ENCODE measurements at places on chromosomes 2 and 18.
A peak's percentile ranks its signal among the peaks of the same experiment; 100 is the strongest.

GRCh38 chr2:113080134-113080533, 12.4 kb downstream of the IL1F10 start:
- peak; percentile 25 for DNase-seq

DNA sequence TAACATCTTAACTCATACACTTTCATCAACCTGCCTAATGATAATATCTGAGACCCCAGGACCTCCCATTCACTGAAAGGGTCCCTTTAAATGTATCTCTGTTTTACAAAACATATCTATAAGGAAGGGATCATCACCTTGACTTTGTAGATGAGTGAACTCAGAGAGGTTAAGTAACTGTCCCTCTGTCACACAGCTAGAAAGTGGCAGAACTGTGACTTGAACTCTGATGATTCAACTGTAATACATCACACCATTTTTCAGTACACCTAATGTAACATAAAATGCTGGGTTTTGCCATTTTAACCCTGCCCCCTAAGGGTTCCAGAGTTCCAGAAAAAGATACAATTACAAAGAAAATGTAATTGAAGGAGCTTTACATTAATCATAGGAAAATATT, 234.6 kb downstream of the ZEB2 start:
- DNase-seq: no peak

- DNase-seq: no peak
Measured at GRCh38 chr2:234467289-234467688, 29.6 kb downstream of the ARL4C start.

GRCh38 chr2:78890935-78891334, 134.6 kb upstream of the REG3G start:
- DNase-seq: no peak

- no peak for DNase-seq
Measured at GRCh38 chr2:132448771-132449170, 32.2 kb downstream of the GPR39 start.

DNA sequence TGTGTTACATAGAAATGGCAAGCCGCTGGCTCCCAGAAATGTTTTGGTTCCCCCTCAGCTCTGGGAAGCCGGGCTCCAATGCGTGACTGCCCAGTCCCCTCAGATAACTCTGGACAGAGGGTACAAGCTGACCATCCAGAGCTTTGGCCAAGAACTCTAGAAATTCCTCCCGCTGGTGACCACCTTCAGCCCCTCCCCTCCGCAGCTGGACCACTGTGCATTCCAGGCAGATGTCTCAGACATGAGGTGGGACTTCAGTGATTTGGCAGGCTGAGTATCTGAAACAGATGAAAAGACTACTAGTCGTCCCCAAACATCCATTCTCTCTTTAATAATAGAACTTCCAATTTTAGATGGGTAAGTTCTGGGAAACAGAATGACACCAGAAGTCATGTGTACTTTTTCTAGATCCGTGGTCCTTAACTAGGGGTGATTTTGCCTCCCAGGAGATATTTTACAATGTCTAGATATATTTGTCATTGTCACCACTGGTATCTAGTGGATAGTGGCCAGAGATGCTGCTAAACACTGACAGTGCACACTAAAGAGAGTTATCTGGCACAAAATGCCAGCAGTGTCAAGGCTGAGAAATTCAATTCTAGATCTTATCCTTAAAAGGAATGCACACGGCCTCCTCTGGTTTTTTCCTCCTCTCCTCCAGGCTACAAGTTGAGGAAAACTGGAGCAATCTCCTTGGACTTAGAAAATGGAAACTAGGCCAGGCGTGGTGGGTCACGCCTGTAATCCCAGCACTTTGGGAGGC, 294.3 kb downstream of the SRBD1 start:
- no peak for DNase-seq

DNA sequence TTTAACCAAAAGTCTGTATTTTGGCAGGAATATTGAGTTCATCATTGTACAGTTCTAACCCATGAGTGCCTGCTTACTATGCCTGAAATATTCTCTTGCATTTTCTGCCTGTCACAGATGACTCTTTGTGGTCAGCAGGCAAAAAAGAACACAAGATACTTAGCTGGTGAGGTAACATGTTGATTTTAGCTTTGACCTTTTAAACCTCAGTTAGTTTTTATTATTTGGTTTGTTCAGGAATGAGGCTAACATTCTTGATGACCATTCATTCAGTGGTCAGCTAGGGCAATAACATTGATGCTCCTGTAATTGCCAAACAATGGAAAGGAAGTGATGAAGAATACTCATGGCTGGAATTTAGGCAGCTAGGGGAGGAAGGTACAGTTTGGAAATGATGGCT, 491.2 kb downstream of the PIK3C3 start:
- DNase-seq: no peak

DNA sequence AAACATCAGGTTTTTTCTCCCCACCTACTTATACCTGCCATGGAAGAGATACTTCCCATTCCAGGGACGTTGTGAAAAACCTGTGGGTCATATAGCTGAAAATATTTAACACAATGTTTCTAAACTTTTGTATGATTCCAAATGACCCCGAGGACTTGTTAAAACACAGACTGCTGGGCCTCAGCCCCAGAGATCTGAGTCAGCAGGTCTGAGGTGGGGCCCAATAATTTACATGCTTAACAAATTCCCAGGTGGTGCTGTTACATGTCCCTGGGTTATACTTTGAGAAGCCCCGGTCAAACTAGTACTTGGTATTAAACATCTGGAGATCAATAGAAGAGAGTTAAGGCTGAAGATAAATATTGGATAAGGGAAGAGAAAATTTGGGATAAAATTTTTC, 71.4 kb upstream of the FRZB start:
- DNase-seq: no peak

- no peak for DNase-seq
Measured at GRCh38 chr2:2405780-2406179, 74.7 kb upstream of the MYT1L start.

GRCh38 chr2:3604991-3605961, 10.4 kb downstream of the COLEC11 start:
- DNase-seq: no peak

- no peak for DNase-seq
Measured at GRCh38 chr2:158998551-158999248, 30.3 kb downstream of the TANC1 start.

DNA sequence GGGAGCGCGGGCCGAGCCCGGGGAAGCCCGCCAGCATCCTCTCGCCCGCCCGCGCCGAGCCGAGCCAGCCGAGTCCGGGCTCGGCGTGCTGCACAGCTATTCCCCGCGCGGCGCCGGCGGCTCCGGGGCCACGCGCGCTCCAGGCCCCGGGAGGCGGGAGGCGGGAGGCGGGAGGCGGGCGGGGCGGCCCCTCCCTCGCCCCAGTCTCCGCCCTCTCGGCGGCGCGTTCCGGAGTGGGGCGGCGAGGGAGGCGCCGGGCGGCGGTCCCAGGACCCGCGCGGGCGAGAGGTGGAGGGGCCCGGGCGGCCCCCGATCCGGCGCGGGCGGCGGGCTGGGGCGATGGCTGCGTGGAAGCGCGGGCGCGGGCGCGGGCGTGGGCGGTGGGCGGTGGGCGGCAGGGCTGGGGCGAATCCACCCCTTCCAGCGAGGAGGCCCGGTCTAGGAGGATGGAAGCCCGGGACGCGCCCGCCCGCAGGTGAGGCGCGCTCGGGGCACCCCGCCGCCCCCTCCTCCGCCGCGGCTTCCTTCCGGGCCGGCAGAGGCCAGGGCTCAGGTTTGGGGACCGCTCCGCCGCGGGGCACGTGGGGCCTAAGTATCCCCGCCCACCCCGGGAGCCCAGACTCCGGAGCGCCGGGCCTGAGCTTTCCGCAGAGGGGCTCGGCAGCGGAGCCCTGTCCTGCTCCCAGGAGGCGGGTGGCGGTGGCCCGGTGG, at the start of gene ADCY3:
Gene ADCY3, minus strand, starts transcription at position 140 of the 711 bp plus-strand sequence. CDS start 1,250 bp downstream, outside the sequence.
- DNase-seq: peak; percentile 30

- DNase-seq: no peak
Measured at GRCh38 chr18:11729556-11729955, 40.5 kb downstream of the GNAL start.

DNA sequence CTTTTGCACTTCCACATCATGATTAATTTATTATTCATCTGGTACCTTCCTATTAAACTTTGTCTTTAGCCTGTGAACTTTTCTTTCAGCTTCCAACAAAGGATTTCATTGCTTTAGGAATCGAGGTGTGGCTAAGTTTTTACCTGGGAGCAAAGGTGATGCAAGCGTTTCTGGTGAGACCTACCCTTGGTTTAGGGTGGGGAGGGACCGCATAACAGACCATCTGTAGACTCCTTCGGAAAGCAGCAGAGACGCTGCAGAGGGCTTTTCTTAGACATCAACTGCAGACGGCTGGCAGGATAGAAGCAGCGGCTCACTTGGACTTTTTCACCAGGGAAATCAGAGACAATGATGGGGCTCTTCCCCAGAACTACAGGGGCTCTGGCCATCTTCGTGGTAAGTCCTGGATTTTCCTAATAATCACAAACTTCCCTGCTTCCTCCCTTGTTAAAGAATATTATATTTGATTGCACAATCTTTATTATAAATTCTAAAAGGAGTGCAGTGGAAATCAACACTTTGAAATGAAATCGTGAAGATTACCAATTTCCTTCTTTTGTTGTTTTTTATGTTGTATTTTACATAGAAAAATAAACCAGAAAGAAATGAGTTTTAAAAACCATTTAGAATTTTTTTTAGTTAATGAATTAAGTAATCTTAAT, at the start of gene DSG3:
Gene DSG3, plus strand, starts transcription at position 212 of the 662 bp plus-strand sequence. Its CDS starts 137 bp downstream, at position 349.
- no peak for DNase-seq

All from stimulated activated CD4-positive, alpha-beta T cell treated with anti-CD3 and anti-CD28 coated beads, TNF-alpha, amount 100 ng/mL, for 4 hours (primary cell).